Activated T-helper 17 cell treated with anti-CD3 and anti-CD28 coated beads, Interleukin-2, amount 50 U/mL, for 72 hours (primary cell): ENCODE measurements at places on chromosomes 5 and 9. TPM values are rescaled to one million over a fixed set of nuclear protein-coding genes. Genes with fewer than 3 reads are reported as not detected.

SPAG8 gene
- total RNA-seq, result 0.58 TPM

DNA sequence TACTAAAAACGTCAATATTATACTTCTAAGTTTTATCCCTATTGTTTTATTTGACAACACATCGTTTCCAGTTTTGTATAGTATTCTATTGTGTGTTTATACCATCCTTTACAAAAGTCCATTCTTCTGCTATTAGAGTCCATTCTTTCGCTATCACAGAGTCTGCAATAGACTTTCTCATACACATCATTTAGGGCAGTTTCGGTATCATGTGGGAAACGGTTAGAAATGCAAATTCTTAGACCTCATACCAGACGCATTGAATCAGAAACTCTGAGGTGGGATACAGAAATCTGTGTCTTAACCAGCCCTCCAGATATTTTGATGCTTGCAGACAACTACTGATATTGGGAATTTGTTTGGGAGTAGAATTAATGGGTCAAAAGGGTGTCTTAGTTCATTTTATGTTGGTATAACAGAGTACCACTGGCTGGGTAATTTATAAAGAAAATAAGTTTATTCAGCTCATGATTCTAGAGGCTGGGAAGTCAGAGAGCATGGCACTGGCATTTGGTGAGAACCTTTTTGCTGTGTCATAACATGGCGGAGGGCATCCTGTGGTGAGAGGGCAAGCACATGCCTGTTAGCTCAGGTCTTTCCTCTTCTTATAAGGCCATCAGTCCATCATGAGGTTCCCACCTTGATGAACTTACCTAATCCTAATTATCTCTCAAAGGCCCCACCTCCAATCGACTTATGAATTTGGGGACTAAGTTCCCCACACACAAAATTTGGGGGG lies 21.1 kb downstream of the CARTPT start:
- ATAC-seq, result peak; percentile 59

- no peak for ATAC-seq
Measured at GRCh38 chr5:122315521-122315920, 3.5 kb downstream of the SNCAIP start.

DNA sequence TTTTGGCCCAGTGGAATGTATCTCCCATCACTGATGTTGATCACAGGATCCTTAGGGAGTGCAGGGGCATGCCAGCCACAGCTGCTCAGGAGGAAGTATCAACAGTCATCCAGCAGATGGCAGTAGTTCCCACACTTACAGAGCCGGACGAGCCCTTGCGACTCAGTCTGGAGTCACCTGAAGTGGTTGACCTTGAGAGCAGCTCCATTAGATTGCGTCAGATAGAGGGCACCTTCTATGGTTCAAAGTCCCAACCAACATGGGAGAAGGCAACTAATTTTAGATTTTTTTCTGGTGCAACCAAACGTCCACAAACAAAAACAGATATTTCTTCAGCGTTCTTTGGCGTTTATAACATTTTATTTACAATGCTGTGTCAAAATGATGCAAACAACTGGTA lies 124.5 kb downstream of the EGFLAM start:
- ATAC-seq, result peak; percentile 87

- no peak for ATAC-seq
Measured at GRCh38 chr5:469752-470483, 26.9 kb downstream of the EXOC3 start.

TCF7 gene
- total RNA-seq, result 42.2 TPM

AQP7 gene
- 0.45 TPM for total RNA-seq

DNA sequence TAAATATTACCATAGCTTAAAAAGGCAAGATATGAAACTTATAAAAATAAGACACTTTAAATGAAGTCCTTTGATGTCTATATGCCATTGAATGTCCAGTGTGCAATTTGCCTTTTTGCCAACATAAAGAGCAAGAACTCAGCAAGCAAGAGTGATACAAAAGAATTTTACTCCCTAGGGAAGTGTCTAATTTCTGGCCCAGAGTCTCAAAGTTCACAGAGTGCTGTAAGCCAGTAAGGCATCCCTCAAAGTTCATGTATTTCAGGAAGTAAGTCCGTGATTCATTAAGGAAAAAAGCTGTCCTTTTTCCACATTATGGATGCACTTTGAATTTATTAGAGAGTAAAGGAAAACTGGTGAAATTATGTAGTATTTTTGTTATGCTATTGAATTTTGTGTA lies 185.2 kb downstream of the CCDC171 start:
- no peak for ATAC-seq

DNA sequence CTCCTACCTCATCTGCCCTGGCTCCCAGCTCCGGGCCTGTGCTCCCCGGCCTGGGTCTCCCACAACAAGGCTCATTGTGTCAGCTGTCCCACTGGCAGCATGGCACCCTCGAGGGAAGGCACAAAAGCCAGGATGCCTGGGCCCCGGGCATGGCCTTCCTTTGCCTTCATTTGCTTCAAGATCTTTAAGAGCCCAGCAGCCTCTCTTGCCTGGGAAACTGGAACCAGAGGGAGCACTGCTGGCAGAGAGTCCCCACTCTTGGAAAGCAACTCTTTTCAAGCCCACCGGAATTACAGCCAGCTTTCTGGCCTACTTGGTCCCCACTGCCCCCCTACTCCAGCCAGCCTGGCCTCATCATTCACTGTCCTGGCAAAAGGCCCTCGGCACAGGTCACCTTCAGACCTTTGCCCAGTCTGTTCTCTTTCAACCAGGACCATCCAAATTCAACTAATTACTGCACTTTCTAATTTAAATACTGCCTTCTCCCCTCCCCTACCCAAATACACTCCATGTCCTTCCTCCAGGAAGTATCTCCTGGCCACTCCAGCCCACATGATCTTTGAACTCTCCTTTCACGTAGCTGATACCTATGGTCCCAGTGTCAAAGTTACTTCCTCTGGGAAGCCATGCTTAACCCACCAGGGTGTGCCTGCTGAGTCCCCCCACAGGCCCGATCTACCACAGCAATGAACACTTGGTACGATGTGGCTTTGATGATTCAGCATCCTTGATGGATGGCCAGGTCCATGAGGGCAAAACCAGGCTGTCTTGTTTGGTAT lies 8.9 kb downstream of the ZER1 start:
- no peak for ATAC-seq

DNA sequence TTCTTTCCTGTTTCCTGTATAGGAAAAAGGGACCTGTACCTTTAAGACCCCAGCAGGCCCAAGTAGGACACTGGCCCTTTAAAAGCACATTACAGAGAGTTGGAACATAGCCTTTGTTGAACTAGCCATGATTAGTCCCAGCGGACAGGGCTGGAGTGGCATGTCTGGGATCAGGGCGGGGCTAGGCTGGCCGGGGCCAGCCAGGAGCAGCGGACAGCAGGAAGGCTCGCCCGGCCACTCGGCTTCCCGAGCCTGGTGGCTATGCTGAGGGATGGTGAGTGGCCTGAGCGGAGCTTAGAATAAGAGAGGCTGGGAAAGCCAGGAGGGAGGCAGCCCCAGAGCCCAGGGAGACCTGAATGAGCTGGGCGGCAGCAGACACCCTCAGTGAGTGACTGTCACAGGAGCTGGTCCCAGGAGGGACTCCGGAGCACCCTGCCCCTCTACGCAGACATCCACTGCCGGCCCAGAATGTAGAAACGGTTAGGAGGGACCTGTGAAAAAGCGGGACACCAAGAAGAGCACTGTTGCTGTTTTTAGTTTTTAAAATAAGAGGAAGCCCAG lies 92.1 kb downstream of the DAB2IP start:
- ATAC-seq, result no peak

- ATAC-seq, result peak; percentile 52
Measured at GRCh38 chr9:126838895-126839294, 21.5 kb upstream of the ZBTB34 start.

DNA sequence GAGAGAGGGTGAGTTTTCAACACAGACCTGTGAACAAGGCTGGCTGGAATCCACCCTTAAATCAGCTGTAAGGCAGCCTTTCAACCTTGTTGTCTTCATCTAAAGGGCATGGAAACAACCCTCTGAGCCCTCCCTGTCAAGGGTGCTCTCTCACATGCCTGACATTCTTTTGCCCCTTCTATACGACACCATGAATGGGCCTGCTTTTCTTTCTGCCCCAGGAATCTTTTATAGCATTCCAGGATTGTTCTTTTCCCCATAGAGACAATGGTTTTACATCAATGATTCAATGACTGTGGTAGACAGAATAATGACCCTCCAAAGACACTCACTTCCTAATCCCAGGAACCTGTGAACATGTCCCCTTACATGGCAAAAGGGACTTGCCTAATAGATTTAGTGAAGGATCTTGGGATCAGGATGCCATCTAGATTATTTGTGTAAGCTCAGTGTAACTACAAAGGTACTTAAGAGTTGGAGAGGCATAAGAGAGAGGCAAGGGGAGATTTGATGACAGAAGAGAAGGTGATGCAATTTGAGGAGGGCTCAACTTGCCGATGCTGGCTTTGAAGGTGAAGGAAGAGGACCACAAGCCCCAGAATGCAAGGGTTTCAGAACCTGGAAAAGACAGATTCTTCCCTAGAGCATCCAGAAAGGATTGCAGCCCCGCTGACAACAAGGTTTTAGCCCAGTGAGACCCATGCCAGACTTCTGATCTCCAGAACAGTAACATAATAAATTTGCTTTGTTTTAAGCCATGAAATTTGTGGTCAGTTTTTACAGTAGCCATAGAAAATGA lies 29.2 kb upstream of the HMHB1 start:
- ATAC-seq, result no peak

GRCh38 chr5:14032918-14033317 lies 88.4 kb upstream of the DNAH5 start:
- no peak for ATAC-seq

GDA gene
- not detected for total RNA-seq

DNA sequence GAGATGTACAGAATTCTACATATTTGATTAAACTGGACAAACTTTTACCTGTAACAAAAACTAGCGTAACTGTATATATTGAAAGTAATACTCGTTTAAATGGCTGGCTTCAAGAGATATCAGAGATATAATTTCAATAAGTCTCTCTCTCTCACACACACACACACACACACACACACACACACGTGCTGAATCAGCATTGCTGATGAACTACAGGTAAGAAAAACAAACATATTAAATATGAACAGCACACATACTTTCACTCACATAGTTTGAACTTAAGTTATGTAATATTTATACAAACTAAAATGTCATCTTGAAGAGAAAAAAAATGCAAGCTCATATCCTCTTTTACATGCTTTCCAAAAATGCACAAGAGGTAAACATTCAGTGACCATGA lies 145.4 kb downstream of the BNC2 start:
- ATAC-seq, result no peak

GRCh38 chr5:66361070-66361469 lies 217.0 kb downstream of the SREK1 start:
- no peak for ATAC-seq

CARTPT gene
- not detected for total RNA-seq

DNA sequence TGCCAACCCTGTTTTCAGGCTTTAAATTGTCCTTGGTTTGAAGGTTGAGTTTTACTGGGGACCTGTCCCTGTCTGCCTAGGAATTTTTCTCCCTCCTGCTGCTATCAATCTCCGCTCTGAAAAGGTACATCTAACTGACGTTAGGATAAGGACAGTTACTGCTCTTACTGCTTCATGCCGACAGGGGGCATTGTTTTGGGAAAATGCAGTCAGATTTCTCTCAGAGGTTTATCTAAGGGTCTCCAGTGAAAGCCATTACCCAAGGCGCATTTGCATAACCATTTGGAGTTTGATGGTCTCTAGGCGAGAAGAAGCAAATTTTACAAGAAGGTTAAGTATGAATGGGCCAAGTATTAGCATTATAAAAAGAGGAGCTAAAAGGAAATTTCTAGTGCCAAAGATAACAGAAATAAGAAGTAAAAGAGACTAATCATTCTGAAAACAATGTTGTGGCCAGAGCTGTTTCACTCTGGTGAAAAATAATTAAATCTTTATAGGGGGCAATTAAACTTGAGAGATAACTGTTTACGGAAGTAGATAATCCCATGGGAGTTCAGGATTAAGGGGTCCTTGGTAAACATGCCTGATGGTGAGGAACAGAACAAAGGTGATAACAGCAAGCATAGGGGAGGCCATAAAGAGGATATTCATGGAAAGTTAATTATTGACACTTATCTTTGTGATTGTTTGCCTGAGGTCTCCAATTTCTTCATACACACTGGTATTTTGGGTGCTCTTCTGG lies 605.0 kb downstream of the MTRR start:
- ATAC-seq, result no peak

- ATAC-seq, result no peak
Measured at GRCh38 chr5:346229-346935, 24.9 kb downstream of the AHRR start.

MLLT3 gene
- 45.7 TPM for total RNA-seq

DNA sequence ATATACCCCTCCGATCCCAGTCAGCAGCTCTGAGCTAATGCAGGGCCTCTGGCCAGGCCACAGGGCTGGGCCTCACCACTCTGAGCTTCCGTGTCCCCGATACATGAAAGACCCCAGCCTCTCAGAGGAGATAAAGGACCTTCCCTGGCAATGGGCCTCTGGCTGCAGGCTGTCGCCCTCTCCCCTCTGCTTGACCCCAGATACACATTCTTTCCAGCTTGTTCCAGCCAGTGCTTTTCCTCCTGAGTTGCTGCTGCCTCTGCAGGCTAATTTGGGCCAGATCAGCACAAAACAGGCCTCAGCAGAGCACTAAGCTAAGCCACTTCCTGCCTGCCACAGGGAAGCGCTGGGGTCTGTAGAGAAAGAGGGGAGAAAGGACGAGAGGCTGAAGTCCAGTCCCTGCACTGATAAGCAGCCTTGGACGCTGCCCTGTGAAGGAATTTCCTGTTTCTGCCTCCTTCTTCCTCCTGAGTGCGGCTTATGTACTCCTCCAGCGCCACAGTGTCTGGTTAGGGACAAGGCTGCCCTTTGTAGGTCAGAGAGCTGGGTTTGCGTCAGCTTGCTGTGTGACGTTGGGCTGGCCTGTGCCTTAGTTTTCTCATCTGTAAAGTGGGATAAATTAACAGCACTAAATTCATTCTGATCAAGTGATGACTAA lies 73.0 kb upstream of the IL17B start:
- ATAC-seq, result no peak

- ATAC-seq, result no peak
Measured at GRCh38 chr5:124919076-124919475, 172.6 kb upstream of the ZNF608 start.

WDR38 gene
- total RNA-seq, result not detected

DNA sequence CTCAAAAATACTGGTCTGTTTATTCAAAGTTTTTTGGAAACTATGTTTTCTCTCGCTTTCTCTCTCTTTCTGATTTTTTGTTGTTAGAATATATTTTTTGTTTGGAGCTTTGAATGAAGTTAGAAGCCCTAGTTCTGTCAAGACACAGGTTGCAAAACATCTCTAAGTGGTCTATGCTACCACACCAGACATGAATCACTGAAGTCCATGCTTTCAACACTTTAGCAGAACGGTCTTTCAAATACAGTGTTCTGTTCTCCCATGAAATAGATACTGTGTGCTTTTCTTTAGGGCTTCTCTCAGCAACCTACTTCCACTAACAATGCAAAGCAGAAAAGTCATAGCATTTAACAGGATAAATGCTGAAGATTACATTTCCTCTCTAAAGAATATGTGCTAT lies 392.5 kb downstream of the TMEM167A start:
- ATAC-seq, result no peak

GRCh38 chr9:129250786-129251185 lies 72.7 kb upstream of the IER5L start:
- no peak for ATAC-seq

ST6GALNAC6 gene
- total RNA-seq, result 61.7 TPM
